ENCODE measurements at places on chromosomes 5 and 9.

DNA sequence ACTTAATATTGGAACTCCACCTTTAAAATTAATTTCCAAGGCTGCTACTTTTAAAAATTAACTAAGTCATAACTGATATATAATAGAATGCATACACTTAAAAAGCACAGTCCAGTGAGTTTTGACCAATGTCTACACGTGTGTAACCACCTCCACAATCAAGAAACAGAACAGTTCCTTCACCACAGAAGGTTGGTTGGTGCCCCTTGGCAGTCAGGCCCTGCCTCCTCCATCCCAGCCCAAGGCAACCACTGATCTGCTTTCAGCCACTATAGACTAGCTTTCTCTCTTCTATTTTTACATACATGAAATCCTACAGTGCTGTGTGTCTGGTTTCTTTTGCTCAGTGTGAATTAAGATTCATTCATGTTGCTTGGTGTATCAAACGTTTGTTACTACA, 215.2 kb downstream of the CRB2 start:
- no peak for DNase-seq

- no peak for DNase-seq
These were observed 317.9 kb upstream of the MEF2C start for GRCh38 chr5:89200899-89201298.

- peak; percentile 30 for DNase-seq
These were observed 555.5 kb downstream of the MAT2B start for GRCh38 chr5:164060786-164061355.

DNA sequence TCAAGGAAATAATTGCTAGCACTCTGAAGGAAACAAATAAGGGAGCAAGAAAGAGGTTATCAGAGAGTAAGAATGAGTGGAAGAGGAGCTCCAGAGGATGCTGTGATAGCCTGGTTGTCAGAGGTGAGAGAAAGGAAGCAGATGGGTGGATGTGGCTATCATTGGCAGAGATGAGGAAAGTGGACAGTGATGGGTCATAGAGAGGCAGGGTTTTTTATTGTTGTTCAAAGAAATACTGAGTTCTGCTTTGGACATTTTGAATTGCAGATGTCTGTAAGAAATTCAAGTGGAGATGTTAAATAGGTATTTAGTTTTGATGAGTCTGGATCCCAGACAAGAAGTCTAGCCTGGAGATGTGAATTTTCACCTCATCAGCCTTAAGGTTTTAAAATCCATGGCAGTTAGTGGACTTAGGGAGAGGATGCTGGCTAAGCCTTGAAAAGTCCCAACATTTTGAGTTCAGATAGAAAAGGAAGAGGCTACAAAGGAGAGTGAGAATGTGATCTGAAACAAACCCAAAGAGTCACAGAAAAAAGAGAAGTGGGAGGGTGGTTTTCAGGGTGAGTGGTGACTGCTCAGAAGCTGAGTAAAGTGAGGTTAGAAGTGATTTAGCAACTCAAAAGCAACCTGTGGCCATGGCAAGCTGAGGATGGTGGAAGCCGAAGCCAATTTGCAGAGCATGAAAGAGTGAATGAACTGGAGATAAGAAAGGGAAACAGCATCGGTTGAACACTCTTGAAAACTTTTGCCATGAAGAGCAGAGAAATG, 50.4 kb downstream of the PPIC start:
- DNase-seq = no peak

GRCh38 chr5:171589461-171589860, 170.0 kb downstream of the FGF18 start:
- no peak for DNase-seq

All from fibroblast of the aortic adventitia (primary cell).